ENCODE measurements at places on chromosomes 16 and 17.

- no peak for DNase-seq
These were observed 405.5 kb upstream of the PSMD7 start for GRCh38 chr16:73891129-73891542.

GRCh38 chr17:57463103-57463885 lies 207.0 kb downstream of the MSI2 start:
- DNase-seq: no peak

GRCh38 chr16:55284718-55285099 lies 39.3 kb upstream of the IRX6 start:
- DNase-seq: no peak

- DNase-seq: no peak
These were observed 15.0 kb upstream of the USP32 start for GRCh38 chr17:60406887-60407286.

DNA sequence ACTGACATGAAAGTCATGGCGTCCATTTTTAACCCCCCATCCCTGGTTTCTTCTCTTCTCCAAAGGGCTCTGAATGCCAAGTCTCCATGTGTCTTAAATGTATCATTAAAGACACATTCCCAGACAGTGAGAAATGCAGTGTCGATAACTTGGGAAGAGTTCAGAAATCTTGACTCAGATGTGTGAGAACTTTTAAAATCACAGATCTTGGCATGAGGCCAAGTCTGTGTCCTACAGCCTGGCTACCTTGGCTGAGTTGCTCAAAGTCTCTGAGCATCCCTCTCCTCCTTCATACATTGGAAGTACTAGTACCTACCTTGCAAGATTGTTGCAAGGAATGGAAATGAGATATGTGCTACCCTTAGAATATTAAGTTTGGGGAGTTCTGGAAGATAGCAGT lies 1046.5 kb upstream of the RBFOX1 start:
- no peak for DNase-seq

DNA sequence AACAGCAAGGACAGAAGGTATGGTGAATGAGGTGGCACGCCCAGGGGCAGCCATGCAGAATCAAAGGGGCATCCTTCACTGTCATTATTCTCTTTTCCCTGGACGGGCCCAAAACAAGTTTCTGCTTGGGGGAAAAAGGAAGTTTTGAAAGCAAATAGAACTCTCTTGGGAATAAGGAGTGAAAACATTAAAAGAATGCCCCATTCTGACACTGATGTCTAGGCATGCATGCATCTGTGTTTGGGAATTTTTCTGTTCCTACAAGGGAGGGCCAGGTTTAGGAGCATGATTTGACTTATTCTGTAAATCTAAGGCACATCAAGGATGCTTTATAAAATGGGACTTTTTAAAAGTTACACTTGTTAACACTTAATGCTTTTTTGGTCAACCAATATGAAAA lies 34.3 kb upstream of the SLC12A3 start:
- no peak for DNase-seq

- DNase-seq: no peak
These were observed 920 bp upstream of the ZCCHC14 start for GRCh38 chr16:87493608-87494280.

- no peak for DNase-seq
These were observed 7.0 kb downstream of the CBLN1 start for GRCh38 chr16:49274591-49274990.

DNA sequence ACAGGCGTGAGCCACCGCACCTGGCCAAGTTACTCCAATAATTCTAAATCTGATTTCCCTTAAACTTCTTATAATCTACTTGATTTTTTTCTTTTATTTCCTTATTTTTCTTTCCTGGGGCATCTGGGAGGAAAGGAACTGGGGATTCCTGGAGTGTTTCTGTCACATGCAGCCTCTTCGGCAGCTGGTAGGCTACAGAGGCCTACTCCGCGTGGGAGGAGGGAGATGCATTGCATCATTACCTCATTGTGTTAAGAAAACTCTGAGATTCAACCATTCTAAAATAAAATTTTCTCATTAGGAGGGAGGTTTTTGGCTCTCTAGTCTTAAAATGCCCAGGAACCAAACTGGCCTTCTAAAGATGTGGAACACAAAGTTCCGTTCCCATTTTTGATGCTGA lies 64.0 kb downstream of the SOX9 start:
- no peak for DNase-seq

DNA sequence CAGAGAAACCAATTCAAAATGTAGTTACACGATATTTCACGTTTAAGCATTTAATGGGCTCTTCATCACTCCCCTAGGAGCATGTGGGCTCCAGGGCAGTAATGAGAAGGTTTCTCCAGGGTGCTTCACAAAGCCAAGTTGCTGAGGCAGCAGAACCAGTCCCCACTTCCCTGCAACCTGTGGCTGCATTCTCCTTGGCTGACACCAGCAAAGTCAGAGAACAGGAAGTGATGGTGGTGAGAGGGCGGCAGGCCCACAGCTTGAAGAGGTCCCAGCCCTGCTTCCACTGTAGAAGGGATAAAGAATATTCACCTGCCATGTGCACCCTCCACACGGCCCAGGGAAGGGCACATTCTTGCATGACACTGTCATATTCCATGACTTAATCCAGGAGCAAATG lies 133.2 kb downstream of the CBLN1 start:
- DNase-seq: no peak

DNA sequence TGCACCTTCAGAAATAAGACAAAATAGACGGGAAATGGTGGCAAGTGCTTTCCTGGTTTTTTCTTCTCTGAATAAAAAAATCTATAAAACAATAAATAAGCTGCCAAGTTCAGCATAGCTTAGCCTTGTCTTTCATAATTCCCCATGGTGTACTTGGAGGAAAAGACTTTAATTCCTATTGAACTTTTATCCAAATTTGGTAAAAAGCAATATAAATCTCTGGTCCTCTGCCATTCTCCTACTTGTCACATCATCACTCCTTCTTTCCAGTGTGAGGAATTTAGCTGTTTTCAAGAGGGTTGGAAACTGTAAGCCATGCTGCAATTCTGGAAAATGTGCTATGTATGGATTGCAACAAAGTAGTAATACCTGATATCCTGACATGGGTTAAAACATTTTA lies 551.8 kb upstream of the KIF2B start:
- DNase-seq: no peak

- no peak for DNase-seq
These were observed 9.6 kb upstream of the METTL16 start for GRCh38 chr17:2521257-2521656.

DNA sequence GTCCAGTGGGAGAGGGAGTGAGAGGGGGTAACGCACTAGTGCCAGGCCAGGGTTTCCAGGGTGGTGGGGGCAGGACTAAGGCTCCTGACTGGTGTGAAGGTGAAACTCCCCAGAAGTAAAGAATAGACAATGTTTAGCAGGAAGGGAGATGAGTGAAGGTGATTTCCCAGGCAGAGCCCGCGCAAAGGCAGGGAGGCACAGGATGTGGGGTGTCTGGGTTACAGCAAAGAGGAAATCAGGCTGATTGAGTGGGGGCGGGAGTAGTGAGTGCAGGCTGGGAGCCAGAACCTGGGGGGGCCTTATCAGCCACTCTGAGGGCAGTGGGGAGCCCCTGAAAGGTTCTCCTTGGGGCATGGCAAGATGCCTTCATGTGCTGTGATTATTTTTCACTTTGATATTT lies 167.5 kb downstream of the UTP18 start:
- no peak for DNase-seq

DNA sequence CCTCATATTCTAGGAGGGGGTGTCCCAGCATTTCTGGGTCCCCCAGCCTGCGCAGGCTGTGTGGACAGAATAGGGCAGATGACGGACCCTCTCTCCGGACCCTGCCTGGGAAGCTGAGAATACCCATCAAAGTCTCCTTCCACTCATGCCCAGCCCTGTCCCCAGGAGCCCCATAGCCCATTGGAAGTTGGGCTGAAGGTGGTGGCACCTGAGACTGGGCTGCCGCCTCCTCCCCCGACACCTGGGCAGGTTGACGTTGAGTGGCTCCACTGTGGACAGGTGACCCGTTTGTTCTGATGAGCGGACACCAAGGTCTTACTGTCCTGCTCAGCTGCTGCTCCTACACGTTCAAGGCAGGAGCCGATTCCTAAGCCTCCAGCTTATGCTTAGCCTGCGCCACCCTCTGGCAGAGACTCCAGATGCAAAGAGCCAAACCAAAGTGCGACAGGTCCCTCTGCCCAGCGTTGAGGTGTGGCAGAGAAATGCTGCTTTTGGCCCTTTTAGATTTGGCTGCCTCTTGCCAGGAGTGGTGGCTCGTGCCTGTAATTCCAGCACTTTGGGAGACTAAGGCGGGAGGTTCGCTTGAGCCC lies 11.6 kb downstream of the STH start:
- no peak for DNase-seq

DNA sequence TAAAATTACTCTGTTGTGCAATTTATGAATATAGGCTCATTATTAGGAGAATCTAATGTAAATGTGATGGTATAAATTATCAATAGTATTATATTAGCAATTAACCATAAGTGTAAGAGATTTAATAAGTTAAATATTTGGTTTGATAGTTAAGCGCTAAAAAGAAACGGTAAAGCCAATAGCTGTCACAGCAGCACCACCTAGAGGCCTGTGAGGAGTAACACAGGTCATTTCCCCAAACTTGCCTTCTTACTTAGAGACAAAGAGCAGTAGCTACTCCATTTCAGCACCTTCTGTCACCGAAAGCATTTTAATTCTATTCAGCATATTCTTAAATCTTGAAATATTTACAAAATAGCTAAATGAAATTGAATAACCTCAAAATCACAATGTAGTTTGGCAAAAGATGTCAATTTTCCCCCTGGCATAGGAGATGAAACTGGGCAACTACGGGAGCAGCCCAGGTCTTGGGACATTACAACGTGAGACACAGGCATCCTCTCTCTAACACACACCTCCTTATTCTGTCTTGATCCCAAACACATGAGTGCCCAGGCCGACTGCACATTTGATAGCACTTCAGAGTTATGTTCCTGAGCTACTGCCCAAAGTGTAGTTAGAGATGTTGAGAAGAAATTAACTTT lies 14.3 kb upstream of the DYNLRB2 start:
- DNase-seq: no peak

DNA sequence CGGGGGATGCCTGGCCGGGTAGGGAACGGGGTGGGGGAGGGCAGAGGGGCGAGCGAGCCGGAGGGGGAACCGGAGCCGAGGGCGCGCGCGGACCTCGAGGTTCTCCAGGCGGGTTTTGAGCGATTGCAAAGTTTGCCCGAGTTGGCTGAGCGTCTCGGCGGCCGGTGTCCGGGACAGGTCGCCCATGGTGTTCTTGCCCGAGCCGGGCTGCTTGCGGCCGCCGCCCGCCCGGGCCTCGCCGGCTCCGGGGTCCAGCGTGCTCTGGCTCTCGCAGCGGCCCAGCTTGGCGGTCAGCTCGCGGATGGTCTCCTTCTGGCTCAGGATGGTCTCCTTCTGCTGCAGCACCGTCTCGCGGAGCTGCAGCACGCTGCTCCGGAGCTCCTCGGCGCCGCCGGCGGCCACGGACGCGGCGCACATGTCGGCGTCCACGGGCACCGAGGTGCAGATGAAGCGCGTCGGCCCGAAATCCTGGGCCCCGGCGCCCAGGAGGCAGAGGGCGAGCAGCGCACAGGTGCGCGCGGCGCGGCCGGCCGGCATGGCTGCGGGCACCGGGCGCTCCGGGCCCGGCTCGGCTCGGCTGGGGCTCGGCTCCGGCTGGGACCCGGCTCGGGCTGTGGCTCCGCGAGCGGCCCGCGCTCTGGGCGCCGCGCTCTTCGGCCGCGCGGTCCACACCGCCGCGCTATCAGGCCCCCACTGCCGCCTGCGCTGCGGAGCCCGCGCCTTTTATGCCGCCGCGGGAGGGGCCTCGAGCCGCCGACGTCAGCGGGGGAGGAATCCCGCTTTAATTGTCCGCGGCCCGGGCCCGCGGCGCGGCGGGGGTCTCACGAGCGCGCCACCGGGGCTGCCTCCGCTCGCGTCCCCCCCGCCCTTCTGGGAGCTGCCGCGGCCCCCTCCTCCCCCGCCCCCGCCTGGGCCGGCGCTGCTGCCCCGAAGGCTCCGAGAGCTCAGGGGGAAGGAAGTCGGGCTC lies at the start of gene NPTX1:
NPTX1 (minus strand) TSS at position 698 of the 967 bp plus-strand sequence; CDS start at position 537, 161 bp downstream.
- DNase-seq: no peak

- no peak for DNase-seq
These were observed 98.2 kb upstream of the DHX40 start for GRCh38 chr17:59466946-59467801.

DNA sequence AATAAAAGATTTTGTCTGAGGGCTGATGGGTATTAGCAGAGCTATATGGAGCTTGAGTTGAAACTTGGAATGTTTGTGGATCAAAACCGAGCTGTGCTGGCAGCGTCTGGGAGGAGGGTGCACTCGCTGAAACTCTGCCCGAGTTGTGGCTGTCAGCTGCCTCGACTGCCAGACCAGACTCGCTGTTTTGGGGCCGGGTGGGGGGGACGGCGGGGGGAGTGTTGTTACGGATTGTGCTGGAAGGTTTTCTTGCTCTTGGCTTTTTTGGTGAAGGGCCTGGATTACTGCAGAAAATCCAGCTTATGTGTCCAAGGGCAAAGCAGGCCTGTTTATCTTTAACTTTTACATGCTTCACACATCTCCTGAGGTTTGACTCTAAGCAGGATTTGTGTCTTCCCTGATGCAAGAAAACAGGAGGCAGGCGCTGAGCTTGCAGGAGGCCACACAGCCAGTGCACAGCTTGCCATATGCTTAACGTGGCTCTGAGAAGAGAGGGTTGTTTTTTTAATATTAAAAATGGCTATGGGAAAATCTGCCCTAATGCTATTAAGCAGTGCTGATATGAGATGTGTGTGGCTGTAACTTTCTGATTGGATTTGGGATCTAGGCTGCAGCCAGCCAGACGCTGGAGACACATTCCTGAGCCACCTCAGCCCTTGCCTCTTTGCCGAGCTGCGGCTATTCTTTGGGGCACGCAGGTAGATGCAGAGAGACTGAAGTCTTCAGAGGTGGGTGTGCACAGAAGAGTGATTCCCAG lies 20.5 kb upstream of the RPTOR start:
- DNase-seq: no peak

DNA sequence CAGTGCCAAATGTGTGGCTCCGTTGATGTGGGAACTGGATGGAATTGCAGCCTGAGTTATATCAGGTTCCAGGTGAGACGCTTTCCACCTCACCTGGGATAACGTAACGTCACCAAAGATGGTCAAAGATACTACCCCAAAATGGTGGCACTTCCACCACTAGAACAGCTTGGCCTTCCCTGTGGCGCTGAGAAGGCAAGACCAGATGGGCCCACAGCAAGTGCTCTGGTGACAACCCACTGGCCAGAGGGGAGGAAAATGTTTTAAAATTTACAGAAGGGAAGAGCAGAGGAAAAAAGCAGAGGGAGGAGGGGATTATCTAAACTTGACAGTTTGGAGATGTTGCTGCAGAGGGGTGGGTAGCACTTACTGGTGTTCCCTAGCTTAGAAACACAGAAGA lies 7.5 kb upstream of the ITGA2B start:
- DNase-seq: no peak

GRCh38 chr17:42866631-42867575 lies 15.9 kb downstream of the AOC3 start:
- no peak for DNase-seq

DNA sequence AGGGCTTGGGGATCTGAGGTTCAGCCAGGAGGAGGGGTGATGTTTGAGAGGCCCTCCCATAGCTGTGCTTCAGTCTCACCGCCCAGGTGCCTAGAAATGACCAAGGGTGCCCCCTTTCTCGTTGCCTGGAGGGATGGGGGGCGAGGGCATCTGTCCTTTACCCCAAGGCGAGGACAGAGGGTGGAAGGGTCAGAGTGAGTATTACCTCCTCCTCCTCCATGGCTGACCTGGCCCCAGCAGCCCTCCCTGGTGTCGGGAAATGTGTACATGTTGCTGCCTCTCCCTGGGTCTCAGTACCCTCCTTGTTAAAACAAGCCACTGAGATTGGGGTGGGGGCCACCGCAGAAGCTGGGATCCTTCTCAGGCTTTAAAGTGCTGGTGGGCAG lies 2.4 kb downstream of the NECAB2 start:
- no peak for DNase-seq

- no peak for DNase-seq
These were observed 538.9 kb downstream of the WWOX start for GRCh38 chr16:78638371-78638770.

Measured in vagina (tissue), 2 donors.